ENCODE measurements at places on chromosomes 7 and 10.

DNA sequence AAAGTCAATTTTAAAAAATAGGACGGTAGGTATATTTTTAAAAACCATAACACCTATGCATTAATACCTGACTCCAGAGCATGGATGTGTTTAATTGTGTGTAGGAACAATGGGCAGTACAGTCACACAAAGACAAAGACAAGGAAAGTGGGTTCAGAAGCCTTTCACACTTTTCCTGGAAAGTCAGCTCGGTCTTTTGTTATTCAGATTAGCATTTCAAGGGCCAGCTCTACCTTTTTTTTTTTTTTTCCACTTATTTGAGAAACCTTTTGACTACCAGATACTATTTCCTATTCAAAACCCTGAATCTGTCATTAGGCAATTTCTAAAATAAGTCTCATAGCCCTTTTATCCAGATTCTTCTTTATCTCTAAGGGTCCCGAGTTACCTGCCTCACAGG lies 401.9 kb downstream of the PARD3 start:
- no peak for DNase-seq

DNA sequence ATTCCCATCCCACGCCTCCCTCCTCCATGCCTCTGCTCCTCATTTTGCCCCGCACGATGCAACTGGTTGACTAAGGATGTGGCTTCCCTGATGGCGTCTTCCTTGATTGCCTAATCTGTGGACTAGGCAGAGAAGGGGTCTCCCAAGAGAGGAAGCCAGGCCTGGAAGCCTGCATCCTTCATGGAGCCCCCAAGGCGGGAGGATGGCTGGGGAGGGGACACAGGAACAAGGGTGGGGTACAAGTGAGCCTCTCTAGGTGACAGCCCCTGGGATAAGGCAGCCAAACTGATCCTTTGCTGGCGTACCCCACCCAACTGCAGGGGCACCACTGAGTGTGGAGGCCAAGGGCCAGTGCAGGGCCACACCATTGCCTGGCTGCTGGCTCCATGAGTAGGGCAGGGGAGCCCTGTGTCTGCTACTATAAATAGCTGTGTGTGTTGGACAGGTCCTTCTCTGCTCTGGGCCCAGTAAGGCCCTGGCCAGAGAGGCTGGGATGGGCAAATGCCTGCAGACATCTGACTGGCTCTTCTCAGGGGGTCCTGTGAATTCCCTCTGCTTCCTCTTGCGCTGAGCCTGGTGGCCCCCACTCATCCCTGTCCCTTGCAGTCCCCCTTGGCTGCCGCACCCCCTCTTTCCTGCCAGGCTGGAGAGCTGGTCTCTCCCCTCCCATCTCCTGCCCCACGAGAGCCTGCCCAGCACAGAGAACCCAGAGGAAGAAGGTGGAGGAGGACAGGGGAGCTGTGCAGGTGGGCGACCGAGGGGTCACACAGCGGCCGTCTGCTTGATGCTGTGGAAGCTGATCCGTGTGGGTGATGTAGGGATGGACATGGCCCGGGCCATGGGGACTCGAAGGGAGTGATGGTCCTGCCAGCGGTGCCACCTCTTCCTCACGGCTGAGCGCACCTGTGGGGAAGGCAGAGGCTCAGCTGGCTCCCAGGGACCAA lies 29.3 kb downstream of the CRHR2 start:
- DNase-seq, result no peak

GRCh38 chr7:7911369-7912123 lies 57.0 kb upstream of the GLCCI1 start:
- no peak for DNase-seq

DNA sequence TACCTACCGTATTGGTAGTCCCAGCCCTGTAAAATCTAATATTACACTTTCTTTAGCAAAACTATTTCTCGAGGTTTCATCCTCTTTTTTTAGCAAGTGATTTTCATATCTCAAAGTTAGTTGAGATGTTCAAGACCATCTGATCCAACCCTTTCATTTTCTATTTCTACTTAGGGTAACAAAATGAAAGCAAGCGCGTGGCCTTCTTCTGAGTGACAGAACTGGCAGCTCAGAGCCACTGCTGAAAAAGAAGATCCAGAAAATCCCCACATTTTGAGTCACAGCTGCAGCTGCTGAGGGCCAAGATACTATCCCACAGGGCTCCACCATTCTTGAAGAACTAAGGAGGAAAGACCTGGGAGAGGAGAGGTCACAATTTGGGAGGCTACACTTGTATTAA lies 24.8 kb upstream of the ZNF800 start:
- DNase-seq, result no peak

GRCh38 chr7:7527047-7527446 lies 8.6 kb downstream of the COL28A1 start:
- no peak for DNase-seq

GRCh38 chr10:129966889-129967578 lies 3.0 kb upstream of the EBF3 start:
- DNase-seq, result no peak

DNA sequence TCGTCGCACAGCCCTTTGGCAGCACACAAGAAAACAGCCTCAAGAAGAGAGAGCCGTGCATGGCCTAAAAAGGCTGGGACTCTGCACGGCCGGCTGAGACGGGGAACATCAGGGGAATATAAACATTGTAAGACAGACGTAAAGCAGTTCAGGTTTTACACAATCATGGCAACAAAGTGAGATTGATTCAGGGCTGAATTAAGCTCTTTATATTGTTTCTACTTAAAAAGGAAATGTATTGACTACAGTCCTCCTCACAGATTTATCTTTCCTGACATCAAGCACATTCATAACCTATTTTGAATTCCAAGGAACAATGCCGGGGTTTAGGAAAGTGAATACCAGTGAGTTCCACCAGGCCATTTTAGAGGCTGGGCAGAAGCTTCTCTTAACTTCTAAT lies 25.2 kb downstream of the SORBS1 start:
- no peak for DNase-seq

- DNase-seq, result no peak
Measured at GRCh38 chr7:38453168-38453567, 178.0 kb downstream of the AMPH start.

GRCh38 chr7:14766747-14767146 lies 135.8 kb downstream of the DGKB start:
- DNase-seq, result no peak

DNA sequence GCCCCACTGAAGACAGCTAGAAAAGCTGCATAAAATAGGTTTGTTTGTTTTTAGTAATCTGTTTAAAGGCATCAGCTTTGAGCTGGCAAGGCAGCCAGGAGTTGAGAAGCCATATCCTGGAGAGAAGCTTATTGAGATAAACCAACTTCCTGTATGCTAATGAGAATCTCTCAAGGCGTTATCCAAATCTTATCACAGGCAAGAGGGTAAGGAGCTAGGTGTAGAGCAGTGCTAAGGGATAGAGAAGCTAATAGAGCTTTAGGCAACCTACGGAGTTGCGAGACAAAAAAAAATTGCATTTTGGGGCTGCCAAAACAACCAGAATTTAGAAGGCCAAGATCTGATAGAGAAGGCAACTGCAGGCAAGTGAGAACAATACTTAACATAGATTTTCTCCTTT lies 641.6 kb downstream of the SH2D4B start:
- DNase-seq, result no peak

DNA sequence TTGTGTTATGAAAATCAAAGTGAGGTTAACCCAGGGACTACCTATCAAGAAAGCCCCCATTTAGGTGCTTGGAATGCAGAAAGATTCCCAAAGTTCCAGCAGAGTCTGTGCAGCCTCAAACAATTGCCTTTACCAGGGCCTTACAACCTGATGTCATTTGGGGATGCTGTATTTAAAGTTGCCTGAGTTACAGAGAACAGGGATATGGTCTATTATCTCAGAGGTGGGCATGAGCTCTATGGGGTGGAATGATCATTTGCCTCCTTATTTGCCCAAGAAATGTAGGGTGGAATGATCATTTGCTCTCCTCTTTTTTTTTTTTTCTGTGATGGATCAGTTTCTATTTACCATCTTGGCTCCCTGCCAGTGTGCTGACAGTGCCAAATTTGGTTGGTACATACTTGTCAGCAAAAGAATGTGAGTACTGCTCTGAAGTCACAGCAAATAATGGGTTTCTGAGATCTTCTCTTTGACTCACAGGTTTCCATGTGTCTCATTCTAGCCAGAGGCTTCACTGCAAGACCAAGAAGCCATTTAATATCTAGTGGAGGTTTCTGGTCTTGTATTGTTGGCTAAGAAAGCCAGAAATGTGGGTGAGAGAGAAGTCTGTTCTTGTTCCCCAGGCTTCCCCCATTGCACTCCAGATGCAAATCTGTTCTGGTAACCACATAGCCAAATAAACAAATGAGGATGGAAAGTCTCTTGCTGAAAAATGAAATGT lies 45.5 kb upstream of the ZNRF2 start:
- DNase-seq, result no peak

GRCh38 chr10:683448-684071 lies 5.9 kb downstream of the DIP2C start:
- no peak for DNase-seq

DNA sequence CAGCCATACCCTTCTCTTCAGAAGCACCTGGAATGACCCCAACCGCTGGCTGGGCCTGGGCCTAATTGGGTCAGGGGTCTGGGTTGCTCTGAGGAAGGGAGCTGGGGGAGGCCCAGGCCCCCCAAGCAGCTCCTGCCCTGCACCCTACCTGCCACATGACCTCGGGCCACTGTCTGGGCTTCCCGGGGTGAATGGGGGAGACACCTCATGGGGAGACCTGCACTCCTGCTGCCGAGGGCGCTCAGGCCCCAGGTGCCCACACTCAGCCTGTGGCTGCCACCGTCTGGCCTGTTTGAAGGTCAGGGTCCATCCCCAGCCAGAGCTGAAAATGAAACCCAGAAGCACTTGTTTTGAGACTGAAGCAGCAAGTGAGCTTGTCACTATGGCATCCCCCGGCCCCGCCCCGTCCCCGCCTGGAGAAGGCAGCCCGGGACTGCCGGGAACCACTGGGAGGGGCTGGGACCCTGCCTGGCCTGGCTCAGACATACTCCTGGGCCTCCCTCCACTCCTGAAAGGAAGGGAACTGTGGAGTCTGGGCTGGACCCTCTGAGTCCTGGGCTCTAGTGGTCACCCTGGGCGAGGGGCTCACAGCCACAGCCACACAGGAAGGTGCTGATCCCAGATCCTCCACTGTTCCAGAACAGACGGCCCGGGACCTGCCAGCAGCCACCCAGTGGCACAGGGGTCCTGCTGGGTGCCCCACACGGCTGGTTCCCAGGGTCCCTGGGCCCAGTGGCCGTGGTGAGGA lies 7.4 kb upstream of the MICALL2 start:
- DNase-seq, result no peak

DNA sequence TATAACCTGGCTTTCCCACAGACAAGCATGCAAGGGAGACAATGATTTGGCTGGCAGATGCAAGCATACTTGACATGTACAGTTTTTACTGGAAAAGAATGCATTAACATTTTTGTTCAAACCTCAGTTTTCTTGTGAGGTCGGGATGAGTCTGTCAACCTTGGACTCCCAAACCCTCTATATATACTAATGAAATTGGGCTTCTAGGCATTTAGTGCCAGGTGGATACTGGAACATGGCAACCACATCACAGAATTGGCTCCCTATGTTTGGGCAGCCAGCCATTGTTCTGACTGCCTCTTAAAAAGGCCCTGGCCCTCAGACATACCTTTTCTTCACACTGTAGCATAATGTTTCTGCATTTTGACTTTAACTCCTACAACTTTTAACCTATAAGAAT lies 39.1 kb downstream of the CDK6 start:
- no peak for DNase-seq

DNA sequence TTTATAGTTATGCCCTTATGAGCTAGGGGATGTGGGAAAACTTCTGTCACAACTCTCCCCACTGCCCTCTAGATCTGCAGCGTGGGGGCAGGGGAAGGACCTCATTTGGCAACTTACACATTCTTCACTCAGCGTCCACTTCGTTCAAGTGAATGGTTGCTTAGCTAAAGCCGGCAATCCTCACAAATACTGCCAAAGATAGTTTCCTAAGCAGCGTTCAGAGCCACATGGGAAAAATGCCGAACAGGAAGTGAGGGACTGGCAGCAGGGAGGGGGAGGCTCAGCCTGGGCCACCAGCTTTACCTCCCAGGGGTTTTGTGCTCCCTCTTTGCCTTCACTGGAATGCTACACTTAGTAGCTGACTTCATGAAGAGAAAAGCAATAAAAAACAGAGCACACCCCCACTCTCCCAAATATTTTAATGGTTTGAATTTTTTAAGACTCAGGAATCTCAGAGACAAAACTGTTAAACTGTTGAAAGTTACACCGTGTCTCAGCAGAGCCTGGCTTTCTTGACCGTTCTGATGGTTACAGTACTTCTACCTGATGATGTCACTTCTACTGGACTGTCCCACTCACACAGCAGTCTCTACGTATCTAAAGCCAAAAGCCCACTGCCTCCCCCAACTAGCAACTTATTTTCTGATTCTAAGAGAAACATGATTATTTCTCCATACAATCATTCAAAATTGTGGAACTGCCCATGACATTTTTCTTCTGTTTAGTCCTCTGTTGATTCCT lies 10.4 kb downstream of the GRM3 start:
- no peak for DNase-seq

- DNase-seq, result no peak
Measured at GRCh38 chr7:64180989-64181388, 26.0 kb upstream of the ZNF735 start.

DNA sequence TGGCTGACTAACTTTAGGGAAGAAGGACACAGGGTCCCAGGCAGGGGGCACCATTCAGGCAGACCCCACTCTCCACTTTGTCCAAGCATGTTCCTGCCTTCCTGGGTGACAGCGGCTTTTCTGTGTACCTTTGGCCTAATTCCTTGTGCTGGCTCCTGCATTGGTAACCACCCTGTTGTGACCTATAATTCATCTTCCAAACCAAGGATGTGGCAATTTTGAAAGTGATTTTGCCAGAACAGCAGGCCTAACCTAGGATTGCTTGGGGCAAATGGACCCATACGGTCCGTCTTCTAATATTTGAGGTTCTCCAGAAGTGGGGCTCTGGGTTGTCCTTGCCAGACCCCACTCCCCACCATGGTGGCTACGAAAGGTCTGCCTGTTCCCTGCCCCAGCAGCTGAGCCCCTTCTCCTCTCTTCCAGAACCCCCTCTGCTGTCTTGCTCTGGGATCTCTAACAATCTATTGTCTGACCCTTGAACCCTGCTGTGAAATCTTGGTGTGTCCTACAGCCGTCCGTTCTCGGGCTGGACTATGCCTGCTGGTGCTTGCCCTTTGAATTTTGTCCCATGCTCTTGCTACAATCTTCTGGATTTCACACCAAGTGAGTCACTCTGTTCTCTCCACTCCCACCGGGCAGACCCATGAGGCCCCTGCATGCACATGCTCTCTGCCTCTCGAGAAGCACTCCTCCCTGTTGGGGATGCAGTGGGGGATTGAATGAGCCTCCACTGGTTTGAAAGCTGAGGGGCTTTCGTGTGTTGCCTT lies 316.0 kb downstream of the CXCL12 start:
- DNase-seq, result no peak

GRCh38 chr10:121734589-121735045 lies 136.4 kb upstream of the FGFR2 start:
- no peak for DNase-seq

GRCh38 chr10:27783660-27784059 lies 38.0 kb upstream of the MKX start:
- DNase-seq, result no peak

DNA sequence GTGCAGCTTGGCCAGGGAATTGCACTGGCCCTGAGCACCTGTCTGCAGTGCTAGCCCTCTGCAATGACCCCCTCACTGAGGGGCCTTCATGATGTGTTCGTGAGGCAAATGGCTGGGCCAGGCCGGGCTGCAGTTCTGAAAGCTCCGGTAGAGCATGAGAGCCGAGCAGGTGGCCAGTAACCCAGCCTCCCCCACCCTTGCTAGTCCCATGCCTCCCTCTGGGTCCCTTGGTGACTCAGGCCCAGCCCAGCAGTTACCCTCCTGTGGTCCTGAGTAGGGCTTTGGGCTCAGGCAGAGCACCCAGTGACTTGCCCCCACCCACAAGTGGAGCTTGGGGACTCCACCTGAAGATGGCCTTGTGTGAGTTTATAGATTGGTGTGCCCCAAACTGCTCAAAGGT lies 16.1 kb upstream of the CSGALNACT2 start:
- no peak for DNase-seq
